Left ventricle myocardium inferior (tissue), 1 donor: ENCODE measurements at places on chromosomes 12 and 14.

DNA sequence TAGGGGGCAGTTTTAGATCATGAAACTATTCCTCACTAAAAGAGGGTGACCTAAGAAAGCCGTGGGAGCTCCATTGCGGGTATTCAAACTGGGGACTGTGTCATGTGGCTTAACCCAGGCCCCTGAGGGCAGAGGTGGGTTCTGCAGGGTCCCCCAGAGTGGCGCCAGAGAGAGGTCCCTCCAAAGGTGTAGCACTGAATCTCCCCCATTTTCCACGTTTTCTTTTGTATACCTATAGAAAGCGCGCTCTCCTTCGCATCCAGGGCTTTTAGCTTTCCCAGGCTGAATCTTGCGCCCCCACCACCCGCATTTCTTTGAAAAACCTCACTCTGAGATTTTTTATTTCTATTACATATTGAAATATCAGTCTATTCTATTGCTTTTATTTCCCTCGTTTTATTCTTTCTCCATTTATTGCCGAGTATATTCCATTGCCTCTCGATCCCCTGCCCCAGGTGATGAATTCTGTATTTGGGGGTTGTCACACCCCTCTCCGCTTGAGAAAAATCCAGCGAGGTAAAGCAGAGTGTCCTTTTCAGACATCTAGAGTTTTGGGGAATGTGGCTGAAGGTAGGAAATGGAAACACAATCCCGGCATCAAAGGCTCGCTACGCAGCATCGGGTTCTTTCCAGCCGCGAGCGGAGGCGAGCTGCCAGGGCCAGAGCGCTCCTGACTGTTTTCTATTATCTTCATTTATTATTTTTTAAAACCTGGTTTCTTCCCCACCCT lies 870 bp upstream of the HOXC13 start:
- DNase-seq, result no peak

GRCh38 chr12:70754330-70754741 lies 117.1 kb upstream of the PTPRB start:
- DNase-seq, result no peak

- DNase-seq, result no peak
These were observed 115.7 kb downstream of the DIO2 start for GRCh38 chr14:80095623-80096022.

DNA sequence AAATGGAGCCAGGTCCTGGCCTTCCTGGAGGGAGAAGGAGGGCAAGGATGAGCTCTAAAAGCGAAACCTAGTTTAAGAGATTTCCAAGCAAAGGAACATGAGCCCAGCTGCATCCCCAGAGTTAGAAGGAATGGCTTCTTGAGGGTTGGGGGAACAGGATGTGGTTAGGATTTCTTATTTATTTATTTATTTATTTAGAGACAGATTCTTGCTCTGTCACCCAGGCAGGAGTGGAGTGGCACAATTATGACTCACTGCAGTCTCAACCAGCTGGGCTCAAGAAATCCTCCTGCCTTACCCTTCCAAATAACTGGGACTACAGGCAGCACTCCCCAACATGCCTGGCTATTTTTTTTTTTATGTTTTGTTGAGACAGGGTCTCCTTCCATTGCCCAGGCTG lies 25.3 kb upstream of the TMEM106C start:
- DNase-seq, result no peak

DNA sequence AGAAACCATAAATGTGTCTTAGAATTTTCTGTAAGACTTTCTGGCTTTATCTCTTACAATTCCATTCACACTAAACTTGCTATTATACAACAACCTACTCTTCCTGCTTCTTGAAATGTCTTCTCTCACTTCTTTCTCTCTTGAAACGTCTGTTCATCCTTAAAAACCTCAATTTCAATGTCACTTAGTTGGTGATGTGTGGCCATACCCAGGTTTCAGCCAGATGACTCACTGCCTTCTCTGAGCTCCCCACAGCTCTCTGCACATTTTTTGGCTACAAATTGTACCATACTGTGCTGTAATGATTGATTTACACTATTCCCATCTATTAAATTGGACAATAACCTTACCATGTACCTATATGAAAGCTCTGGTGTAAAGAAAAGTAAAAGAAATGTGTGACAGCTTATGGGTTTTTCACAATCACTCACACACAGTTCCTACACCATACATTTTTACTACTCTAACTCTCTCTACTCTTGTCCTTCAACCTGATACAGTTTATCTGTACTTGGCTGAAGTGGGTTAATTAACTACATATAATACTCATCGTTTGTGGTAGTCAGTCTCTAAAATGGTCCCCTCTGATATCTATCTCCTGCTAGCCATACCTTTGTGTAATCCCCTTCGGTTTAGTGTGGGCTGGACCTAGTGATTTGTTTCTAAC lies 222.1 kb downstream of the NELL2 start:
- no peak for DNase-seq

- DNase-seq, result no peak
These were observed 188.8 kb downstream of the STXBP6 start for GRCh38 chr14:24861083-24861630.

- DNase-seq, result peak; percentile 82
These were observed 76.6 kb downstream of the SSPN start for GRCh38 chr12:26271889-26272492.

GRCh38 chr14:104676694-104677511 lies 12.5 kb upstream of the INF2 start:
- peak; percentile 17 for DNase-seq

DNA sequence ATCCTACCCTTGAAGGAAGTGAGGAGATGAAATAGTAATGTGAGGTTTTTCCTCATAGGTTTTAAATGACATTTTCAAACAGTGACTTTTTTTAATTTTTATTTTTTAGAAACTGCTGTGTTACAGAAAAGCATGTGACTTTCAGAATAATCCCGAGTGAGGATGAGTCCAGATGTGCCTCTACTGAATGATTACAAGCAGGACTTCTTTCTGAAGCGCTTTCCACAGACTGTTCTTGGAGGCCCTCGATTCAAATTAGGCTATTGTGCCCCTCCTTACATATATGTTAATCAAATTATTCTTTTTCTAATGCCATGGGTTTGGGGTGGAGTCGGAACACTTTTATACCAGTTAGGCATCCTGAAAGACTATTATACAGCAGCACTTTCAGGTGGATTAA lies 15.8 kb downstream of the PCNX4 start:
- no peak for DNase-seq
